Hematopoietic multipotent progenitor cell (in vitro differentiated cells): ENCODE measurements at places on chromosomes 1 and 21.

GRCh38 chr1:156596426-156596825 is 4.8 kb downstream of the NAXE start:
- DNase-seq: no peak

DNA sequence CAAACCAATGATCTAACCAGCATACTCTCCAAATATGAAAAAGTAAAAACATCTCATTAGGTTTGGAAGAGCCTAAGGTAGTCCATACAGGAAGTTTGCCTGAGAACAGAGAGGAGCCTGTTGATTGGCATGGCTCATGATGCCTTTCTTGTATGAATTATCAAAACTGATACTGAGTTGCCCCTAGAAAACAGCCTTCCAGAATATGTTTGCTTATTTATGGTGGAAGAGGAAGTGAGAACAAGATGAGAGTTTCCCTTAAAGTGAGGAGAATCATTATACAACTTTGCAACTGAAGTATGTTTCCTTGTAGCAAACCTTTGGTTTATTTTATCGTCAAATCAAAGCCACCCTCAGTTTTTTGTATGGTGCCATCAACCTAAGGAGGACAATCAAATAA is 23.8 kb upstream of the KIAA1614 start:
- no peak for DNase-seq

DNA sequence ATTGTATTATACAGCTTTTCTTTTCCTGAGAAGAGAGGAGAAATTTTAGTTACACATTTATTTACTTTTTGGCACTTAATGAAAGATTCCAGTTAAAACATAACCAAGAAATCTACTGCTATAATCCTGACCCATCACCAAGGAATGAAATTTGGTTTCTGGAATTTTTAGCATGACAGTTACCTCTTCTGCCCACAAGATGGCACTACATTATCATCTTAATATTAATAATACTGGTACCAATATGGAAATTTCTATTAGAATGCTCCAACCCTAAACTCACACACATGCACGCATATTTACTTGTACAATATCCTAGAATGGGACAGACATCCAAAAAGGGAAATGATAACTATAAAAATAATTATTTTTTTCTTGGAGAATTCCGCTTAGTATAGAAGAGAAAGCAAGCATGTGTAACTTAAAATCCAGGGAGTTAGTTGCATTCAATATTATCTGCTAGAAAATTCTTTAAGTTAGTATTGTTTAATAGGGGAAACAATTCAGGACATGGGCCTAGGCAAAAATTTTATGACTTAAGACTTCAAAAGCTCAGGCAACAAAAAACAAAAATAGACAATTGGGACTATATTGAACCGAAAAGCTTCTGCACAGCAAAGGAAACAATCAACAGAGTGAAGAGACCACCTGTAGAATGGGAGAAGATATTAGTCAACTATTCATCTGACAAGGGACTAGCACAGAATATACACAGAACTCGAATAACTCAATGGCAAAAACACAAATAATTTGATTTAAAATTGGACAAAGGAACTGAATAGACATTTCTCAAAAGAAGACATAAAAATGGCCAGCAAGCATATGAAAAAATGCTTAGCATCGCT is 37.4 kb downstream of the MAP3K21 start:
- DNase-seq: no peak

DNA sequence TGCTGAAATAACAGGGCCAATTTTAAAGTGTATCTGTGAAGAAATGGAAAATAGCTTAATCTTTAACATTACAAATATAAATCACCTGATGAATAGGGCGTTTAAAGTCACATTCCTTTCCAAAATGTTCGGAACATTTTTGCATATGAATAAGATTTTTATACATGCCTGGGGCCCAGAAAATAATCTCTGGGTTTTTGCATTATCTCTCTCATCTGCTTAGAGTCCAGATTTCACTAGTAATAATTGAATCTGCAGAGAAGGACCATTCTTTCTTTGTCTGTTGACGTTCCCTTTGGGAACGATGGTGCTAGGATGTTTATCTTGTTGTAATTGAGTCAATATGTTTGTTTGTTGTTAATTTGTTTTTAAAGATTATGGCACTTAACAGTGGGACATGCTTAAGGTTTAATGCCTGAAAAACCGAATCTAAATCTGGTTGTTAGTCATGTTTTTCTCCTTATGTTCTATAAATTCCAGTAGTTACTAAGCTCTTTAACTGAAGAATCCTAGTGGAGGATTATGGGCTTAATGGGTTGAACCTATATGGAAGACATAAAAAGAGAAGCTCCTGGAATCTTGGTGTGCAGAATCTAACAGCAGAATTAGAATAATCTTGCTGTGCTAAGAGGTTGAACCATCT is 140.6 kb downstream of the VPS13D start:
- DNase-seq: no peak

DNA sequence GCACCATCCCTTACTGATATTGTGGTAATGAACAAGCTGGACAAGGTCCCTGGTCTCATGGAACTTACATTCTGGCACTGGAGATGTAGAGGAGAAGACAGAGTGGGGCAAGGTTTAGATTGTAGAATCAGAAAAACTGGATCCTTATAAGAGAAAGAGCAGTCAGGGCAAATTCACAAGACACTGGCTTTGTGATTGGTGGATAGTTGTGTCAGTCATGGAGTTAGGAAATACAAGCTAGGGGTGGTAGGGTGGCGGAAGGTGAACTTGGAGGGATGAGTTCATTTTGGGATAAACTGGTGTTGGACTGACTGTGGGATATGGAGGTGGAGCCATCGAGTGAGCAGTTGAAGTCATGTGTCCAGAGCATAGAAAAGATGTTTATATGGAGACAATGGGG is 3.7 kb upstream of the TLR5 start:
- no peak for DNase-seq

DNA sequence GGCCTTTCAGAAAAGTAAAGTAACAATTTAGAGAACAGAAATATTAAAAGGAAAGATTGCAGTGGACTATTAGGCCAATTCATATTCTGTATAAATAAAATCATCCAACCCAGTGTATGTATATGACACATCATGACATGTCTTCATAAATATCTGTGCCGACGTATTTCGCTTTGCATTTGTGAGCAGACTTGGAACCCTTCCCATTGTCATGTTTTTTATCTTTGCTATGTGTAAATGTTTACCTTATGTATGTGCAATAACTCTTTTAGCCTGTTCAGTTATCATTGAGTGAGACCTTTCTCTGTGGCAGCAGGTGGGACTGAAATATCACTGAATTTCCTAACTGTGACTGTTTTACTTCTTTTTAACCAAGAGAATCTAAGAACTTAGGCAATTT is 58.0 kb upstream of the FAM3B start:
- DNase-seq: no peak

DNA sequence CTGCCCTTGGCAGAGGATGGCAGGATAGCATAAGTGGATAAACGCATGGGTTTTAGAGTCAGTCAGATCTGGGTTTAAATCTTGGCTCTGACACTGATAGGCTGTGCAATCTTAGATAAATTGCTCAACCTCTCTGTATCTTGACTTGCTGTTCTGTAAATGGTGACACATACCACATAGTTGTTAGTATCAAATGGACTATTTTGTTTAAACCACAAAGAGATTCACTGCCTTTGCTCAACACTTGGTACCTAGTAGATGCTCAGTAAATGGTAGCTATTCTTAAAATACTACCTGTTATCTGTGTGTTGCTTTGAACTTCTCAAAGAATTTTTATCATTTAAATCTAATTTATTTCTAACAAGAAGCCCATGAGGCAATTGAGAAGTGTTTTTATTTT is 39.5 kb upstream of the A3GALT2 start:
- DNase-seq: no peak

- DNase-seq: no peak
These were observed 319.4 kb downstream of the BRINP2 start for GRCh38 chr1:177490036-177490639.

DNA sequence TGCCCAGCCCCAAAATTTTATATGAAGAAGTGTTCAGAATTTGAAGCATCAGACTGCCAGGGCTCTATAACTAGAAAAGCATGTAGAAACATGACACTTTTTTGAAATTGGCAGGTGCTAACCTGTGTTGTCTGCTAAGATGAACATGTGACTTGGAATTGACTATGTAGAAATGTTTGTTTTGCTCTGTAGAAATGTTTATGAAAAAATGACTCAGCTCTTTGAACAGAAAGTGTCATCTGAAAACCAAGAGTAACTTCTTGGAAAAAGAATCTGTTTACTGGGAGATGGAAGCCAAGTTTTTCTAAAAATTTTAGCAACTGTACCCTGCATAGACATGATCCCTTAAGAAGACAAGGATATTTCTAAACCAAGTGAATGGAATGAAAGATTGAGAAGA is 59.2 kb downstream of the LHX9 start:
- no peak for DNase-seq

GRCh38 chr21:42218836-42219605 is at the start of gene ABCG1:
ABCG1 (plus strand) TSS chr21:42219140; CDS start chr21:42219263, 123 bp downstream.
- DNase-seq: peak; percentile 54

GRCh38 chr1:218164111-218164929 is 120.8 kb upstream of the RRP15 start:
- DNase-seq: no peak

DNA sequence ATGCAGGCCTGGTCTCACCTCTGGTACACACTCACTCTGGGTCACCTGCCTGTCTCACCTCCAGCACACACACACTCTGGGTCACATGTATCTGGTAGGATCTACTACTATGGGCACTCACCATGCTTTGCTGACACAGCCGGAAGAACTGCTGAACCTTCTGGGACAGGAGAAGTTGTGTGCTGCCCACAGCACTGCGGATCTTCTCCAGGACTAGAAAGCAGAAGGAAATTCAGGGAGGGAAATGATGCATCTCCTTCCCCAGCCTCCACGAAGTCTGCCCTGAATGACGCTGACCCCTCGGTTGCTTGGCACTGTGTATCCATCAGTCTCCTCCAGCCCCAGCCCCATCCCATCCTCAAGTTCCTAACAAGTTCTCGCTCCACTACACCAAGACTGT is 7.9 kb upstream of the SMIM12 start:
- DNase-seq: no peak

DNA sequence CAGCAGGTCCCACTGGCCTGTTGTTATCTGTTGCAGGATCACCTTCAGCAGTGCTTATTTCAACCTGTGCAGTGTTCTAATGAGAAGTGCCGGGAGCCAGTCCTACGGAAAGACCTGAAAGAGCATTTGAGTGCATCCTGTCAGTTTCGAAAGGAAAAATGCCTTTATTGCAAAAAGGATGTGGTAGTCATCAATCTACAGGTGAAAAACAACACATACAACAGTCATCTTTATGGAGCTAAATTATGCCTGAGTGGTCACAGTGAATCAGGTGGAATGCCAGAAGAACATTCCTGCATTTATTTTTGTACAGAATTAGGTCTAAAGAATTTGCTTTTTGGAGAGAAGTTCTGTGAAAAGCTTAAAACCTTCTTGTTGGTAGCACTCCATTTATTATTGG is 33.2 kb downstream of the TRAF5 start:
- no peak for DNase-seq

DNA sequence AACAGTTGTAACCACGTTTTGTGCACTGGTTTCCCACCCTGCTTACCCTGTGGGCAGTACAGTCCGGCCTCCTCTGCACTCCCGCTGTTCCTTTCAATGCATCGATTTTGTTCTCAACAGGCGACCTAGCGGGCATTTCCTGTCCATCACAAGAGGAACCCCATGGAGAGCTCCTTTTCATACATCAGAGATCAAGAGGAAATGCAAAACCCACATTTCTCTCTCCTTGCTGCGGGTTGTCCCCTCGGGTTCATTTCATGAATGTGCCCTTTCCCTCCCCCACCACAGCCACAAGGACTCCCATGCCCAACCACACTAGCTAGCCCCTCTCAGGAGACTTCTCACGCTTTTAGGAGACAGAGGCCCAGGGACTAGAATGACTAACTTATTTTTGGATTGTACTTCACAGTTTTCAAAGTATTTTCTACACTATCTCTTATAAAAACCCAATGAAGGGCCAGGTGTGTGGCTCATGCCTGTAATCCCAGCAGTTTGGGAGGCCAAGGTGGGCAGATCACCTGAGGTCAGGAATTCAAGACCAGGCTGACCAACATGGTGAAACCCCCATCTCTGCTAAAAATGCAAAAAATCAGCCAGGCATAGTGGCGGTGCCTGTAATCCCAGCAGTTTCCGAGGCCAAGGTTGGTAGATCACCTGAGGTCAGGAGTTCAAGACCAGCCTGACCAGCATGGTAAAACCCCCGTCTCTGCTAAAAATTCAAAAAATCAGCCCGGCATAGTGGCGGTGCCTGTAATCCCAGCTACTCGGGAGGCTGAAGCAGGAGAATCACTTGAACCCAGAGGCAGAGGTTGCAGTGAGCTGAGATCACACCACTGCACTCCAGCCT is 18.4 kb downstream of the ATP1A4 start:
- DNase-seq: no peak

- no peak for DNase-seq
These were observed 100.2 kb downstream of the DISP1 start for GRCh38 chr1:222914861-222915632.

DNA sequence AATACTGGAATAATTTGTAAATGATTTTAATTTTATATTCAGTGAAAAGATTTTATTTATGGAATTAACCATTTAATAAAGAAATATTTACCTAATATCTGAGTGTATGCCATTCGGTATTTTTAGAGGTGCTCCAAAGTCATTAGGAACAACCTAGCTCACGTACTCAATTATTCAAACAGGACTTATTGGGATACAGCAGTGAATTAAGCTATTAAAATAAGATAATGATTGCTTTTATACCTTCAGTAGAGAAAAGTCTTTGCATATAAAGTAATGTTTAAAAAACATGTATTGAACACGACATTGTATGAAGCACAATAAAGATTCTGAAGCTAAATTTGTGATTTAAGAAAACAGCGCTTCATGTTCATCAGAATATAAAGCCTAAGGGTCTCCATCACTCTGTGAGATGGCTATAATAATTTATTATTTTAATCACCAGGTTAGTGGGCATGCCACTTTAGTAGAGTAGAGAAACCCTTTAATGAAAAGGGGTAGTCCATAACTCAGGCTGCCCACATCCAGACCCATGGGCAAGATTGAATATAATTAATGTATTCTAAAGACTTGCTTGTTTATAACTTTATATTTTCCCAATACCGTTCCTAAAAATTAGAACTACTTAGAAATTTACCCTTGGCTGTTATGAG is 3.2 kb downstream of the CCN1 start:
- no peak for DNase-seq

GRCh38 chr1:74517599-74518051 is 5.2 kb upstream of the LRRC53 start:
- no peak for DNase-seq

- no peak for DNase-seq
These were observed 11.4 kb downstream of the SLC5A9 start for GRCh38 chr1:48233666-48234485.

- DNase-seq: no peak
These were observed 34.5 kb downstream of the SYDE2 start for GRCh38 chr1:85166351-85166750.
